Myocyte (in vitro differentiated cells): ENCODE measurements at places on chromosomes 11 and 22. TPM values are rescaled to one million over a fixed set of nuclear protein-coding genes. Genes with fewer than 3 reads are reported as not detected.

OR9I1 gene
- not detected in 2 replicates for total RNA-seq

CYB5R2 gene
- total RNA-seq, result 0.67 TPM in 1 of 2 replicates, not detected in the other

DAGLA gene
- 2.9 and 4.3 TPM in 2 replicates for total RNA-seq

DCHS1 gene
- 0.73 and 0.78 TPM in 2 replicates for total RNA-seq

KCNJ5 gene
- not detected in 2 replicates for total RNA-seq

SMTNL1 gene
- 0.16 and 0.21 TPM in 2 replicates for total RNA-seq

CD151 gene
- total RNA-seq, result 900 and 1,201 TPM in 2 replicates

KCNQ1 gene
- 0.32 TPM in 1 of 2 replicates, not detected in the other for total RNA-seq

HOATZ gene
- total RNA-seq, result not detected in 2 replicates

COX8A gene
- total RNA-seq, result 396 and 474 TPM in 2 replicates

- DNase-seq, result peak; percentile 35
Observed at GRCh38 chr11:61923166-61924063, 6.0 kb upstream of the RAB3IL1 start.

DNA sequence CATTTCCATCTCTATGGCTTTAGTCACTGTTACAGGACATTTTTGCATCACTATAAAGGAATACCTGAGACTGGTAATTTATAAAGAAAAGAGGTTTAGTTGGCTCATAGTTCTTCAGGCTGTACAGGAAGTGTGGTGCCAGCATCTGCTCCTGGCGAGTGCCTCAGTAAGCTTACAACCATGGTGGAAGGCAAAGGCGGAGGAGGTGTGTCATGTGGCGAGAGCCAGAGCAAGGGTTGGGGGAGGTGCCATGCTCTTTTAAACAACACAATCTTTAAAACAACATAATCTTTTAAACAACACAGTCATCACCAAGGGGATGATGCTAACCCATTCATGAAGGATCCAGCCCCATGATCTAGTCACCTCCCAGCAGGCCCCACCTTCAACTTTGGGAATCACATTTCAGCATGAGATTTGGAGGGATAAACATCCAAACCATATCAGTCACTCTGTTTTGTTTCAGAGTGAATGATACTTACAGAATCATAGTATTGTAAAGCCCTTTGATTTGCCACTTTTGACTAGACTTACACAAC is 103.3 kb downstream of the PDE3B start:
- no peak for DNase-seq

DNA sequence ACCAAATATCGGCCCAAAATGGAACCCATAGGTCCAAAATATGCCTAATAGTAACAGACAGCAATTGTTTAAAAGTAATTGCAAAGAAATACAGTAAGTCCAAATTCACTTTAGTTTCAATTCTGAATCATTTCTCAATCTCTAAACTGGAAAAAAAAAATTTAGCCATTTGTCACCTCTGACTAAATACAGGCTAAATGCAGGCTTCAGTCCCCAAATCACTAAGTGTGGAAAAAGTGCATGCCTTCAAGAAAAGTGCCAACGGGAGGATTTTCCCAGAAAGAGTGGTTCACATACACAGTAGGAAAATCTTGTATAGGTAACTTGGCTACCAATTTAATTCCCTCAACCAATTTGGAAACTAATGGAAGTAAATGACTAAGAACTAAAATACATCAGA is 35.7 kb downstream of the SIK3 start:
- DNase-seq, result no peak

GRCh38 chr22:29267462-29267857 is 321 bp downstream of the RHBDD3 start:
- DNase-seq, result no peak

DNA sequence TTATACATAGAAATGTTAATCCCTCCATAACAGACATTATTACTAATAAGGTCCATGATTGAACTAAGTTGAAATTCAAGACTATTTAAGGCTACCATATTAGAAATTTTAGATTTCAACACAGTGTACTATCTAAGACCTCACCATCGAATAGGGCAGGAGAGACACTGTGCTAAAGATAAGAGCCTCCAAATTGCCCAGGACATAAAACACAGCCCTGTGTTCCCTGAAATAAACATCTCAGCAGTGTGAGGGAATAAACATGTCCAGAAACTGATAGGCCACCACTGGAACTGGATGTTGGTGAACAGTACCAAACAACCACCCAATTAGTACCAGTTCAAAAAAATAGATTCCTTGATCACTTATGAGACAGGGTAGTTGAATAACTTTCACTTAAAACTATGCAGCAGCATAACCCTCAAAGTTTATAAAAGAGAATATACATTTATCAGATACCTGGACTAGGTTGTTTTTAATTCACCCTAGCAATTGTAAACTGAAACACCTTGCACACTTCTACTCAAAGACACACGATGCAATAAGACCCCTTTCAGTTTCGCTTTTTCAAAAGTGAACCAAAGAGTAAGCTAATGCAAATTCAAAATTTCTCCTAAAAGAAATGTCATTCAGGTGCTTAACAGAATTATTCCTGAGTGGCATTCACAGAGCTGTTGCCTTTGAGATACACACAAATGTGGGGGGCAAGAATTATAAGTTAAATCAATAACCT is 34.3 kb downstream of the USP28 start:
- DNase-seq, result no peak

DNA sequence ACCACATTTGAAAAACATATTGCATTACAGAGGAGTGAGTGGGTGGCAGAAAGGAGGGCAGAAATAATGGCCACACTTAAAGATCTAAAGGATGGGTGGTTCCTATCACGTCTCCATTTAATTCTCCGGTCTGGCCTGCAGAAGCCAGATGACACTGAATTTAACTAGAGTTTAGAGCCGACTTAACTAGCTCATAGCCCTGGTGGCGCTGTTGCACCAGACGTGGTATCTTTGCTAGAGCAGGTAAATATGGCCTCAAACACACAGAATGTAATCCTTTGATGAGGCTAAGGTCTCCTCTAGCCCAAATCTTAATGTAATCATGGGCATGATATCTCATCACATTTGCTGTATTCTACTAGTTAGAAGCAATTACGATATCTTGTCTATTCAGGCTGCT is 51.5 kb upstream of the GAL start:
- DNase-seq, result peak; percentile 30

DNA sequence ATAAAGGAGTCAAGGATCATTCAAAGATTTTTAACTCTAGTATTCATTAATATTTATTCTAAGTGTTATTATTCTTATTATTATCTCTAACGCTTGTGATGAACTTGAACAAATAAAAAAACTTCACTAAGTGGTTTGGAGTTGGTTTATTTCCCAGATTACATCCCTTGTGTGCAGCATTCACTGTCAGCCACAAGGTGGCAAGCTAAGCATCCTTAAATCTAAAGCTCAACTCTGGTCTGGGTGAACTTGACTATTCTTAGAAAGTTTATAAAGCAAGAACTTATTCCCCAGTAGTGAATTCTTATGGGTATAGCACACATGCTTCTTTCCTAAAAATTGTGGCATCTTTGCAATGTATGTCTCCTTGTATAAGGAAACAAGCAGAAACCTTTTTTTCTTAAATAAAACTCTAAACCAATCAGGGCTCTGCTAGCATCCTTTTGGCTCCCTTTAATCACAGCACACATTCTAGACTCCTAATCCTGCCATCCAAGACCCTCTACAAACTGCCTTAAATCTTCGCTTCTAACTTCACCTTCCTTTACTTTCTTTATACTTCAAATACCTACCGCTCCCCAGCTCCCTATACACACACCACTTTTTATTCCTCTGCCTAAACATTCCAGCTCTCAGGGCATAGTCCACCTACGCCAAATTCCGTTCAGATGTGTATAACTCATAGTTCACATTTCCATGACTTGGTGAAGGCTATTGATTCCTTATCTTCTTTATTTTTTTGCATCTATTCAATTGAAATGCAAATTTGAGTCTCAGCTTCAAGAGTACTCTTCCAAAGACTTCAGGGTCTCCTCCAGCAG is 1068.8 kb downstream of the DLG2 start:
- DNase-seq, result peak; percentile 44

DNA sequence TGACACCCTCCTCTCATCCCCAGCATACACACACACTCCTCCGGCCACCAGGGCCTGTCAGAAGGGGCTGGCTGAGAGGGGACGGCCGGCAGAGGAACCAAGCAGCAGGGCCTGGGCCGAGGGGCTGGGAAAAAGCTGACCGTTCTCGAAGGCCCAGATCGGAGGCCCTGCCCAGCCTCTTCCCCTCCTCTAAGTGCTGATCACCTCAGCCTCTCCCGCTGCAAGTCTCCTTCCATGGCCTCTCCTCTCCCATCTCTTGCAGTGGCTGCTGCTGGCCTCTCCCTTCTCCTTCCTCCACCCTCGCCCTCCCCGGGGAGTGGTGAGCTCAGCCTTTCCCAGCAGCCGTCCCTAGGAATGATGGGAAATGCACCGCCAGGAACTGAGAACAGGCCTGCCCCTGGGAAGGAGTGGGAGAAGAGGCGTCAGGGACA is 39.6 kb downstream of the ARRB1 start:
- peak; percentile 77 for DNase-seq

GRCh38 chr11:71332046-71332445 is 79.7 kb upstream of the SHANK2 start:
- no peak for DNase-seq

DNA sequence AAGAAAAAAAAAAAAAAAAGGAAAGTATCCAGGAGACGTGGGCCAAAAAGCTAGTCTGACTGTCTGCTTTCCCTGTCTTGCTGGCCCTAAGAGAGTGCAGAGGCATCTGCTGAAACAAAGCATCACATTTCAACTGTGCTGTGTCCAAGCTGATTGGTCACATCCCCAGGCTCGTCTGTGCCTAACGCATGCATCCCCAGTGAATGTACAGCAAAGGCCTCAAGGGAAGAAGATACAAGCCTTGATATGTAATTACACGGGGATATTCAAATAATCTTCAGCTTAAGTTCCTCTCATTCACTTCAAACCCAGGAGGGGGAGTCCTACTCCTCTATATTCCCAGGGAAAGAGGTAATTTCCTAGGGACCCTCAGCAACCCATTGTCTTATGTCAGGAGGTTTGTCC is 5.4 kb upstream of the SORL1 start:
- no peak for DNase-seq

- DNase-seq, result peak; percentile 45
Observed at GRCh38 chr11:44865866-44866272, 84.8 kb downstream of the TP53I11 start.

- DNase-seq, result no peak
Observed at GRCh38 chr11:7964261-7964660, 986 bp downstream of the NLRP10 start.

DNA sequence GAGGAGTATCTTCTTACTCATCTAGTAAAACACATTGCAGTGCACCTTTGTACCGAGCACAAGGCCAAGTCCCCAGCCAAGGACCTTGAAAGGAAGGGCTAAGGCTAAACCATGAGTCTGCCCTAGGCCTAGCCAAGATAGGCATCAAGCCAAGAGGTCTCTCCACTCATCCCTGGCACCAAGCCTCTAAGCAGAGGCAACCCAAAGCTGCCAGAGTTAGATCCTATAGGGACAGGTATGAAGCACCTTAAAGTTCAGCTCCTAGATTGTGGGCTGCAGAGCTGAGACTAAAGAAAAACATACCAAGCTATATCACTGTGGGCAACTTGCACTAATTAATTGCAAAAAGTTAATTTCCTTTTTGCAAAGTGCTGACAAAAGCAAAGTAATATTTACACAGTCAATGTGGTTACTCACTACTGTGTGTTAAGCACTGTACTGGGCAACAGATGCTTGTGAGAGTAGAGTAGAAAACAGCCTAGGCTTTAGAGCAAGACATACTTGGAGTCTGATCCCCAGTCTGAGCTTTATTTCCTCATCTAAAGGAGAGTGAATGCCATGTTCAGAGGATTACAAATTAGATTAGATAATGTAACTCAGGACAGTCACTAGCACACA is 7.2 kb downstream of the COA4 start:
- peak; percentile 35 for DNase-seq

- DNase-seq, result no peak
Observed at GRCh38 chr11:68941324-68942094, 37.8 kb downstream of the IGHMBP2 start.

DNA sequence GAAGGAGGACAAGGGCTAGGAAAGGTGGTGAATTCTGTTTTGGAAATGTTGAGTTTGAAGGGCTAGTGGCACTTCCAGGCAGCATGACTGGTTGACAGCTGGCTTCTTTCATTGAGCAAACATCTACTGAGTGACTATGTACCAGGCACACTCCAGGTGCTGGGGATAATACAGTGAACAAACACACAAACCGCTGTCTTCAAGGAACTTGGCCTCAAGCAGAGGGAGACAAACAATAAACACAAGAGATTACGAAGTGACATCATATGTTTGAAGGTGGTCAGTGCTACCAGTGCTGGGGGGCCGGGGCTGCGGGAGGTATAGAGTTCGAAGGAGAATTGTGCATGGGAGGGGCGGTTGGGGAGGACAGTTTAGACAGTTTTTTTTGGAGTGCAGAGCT is 197.0 kb upstream of the SORL1-AS1 start:
- DNase-seq, result no peak

DNA sequence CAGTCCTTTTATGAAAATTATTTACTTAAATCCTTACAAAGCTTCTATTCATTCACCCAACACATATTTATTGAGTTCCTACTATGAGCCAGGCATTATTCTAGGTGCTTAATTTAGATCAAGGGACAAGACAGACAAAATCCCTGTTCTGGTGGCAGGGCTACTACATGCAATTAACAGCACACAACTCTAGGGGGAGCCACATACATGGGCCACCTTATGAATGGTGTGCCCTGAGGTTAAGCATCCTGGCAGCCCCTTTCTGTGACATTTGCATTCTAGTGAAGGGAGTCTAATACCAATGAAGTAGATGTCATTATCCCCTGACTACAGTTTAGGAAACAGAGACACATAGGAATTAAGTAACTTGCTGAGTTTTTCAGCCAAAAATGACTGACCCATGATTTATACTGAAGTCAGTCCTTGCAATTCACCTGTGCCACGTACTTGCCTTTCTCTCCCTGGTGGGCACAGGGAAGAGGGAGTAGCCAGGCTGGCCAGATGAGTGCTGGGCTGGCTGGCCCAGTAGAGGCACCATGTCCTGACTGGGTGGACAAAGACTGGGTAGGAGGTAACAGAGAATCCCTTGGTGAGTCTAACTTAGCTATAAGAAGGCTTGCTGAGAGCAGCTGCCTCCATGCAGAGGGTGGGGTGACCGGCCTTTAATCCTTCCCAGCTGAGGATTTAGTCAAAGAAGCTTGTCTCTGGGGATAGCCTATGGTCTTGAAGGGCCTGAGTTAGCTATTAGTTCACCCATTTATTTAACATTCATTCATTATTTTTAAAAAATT is 52.0 kb upstream of the ELF5 start:
- DNase-seq, result peak; percentile 44

DNA sequence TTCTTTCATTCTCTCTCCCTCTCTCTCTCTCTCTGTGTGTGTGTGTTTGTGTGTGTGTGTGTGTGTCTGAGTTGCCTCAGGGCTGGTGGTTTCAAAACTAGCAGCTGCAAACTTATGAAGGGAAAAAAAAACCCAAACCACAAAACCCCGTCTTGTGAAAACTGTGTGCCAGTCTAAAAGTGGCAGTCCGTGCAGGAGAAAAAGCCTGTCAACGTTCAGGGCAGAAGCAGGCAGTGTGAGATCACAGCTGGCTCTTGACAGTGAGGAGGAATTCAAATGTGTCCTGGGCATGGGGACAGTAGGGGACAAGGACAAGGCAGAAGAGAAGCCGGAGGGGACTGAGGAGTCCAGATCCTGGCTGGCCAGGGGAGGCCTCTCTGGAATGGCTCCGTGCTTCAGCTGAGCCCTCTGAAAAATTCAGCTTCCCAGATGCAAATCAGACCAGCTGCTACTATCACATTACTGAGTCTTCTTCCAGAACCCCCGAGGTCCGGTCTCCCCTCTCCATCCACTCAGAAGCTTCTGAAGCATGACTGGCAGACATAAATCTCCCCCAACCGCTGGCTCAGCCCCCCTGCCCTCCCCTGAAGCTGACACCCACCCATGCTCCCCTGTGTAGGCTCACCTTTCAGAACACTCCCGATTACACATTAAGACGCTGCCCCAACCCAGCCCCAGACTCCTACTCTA is 31.9 kb downstream of the FLI1 start:
- peak; percentile 95 for DNase-seq

GRCh38 chr11:134438542-134439537 is 26.8 kb upstream of the B3GAT1 start:
- peak; percentile 2 for DNase-seq
